Ammon's horn (tissue), 1 donor: ENCODE measurements at places on chromosomes 12 and 14.

- no peak for DNase-seq
Measured at GRCh38 chr12:47277972-47278448, 198.3 kb upstream of the AMIGO2 start.

- DNase-seq, result no peak
Measured at GRCh38 chr12:62891805-62892549, 43.0 kb downstream of the PPM1H start.

DNA sequence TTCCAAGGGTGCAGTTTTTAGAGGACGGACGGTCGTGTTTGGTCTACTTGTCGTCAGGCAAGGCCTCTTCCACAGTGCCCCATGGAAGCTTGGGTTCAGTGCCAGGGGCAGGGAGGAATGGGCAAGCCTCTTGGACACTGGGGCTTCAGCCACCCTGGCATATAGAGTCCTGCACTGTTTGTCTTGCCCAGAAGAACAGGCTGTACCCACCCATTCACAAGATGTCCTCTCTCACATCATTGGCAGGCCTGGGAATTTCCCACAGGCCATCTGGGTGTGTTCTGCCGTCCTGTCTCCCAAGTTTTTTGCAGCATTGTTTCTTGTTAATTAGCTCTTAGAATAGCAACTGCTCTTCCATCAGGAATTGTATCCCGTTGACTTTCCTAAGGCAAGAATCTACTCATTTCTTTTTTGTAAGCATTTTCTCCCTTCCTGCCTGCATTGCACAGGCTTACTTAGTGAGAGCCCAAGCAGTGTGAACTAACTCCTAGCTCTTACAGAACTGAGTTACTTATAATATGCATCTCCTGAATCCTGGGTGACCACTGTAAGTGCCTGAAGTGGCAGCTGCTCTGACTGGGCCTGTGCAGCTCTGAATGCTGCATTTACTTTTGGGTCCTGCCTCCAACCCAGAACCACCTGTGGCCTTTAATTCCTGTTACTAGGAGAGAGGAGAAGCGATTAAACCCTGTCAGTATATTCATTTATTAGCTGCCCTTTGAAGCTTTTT, 149.4 kb upstream of the HIF1A start:
- peak; percentile 82 for DNase-seq

GRCh38 chr14:89485264-89485663, 68.2 kb upstream of the FOXN3 start:
- DNase-seq, result no peak

- no peak for DNase-seq
Measured at GRCh38 chr12:28585146-28585545, 394.9 kb downstream of the CCDC91 start.

DNA sequence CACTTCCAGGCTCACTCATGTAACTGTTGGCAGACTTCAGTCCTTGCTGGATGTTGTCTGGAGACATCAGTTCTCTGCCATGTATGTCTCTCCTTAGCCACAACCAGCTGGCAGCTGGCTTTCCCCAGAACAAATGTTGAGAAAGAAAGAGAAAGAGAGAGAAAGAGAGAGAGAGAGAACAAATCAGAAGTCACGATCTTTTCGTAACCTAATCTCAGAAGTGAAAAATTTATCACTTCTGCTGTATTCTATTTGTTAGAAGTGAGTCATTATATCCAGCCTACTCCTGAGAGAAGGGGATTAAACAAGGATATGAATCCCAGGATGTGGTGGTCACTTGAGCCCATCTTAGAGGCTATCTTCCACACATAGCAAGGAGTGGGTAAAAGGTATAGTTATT, 101.2 kb downstream of the BTG1 start:
- DNase-seq, result no peak

DNA sequence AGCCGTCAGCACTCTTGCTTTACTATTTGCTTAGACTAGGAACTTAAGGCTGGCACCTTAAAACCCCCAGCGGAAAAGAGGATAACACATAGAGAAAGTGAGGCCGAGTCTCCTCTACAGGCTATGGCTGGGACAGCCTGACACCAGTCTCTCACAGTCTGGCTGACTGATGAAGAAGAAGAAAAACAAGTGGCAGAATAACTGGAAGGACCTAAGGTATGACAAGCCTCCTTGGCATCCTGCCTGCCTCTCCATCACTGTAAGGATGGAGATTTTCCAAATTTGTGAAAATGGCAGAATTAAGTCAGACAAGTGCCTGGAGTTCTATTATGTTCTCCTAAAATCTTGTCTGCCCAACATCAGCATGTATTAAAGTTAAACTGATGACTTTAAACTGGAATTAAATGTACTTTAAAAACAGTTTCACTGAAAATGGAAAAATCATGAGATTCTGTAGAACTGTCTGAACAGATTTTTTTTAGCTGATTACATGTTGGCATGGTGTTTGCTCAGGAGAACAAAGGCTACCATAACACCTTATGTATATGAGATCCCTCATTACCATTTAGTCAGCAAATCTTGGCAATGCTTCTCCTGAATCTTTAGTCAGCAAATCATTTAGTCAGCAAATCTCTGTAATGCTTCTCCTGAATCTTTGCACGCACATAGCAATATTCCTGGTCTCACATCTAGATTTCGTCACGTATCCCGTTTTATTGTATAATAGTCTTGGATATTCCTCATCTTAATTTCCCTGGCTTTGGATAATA, 140.3 kb upstream of the AEBP2 start:
- no peak for DNase-seq
